ENCODE measurements at places on chromosomes 1 and 21. TPM values are rescaled to one million over a fixed set of nuclear protein-coding genes. Genes with fewer than 3 reads are reported as not detected.

DNA sequence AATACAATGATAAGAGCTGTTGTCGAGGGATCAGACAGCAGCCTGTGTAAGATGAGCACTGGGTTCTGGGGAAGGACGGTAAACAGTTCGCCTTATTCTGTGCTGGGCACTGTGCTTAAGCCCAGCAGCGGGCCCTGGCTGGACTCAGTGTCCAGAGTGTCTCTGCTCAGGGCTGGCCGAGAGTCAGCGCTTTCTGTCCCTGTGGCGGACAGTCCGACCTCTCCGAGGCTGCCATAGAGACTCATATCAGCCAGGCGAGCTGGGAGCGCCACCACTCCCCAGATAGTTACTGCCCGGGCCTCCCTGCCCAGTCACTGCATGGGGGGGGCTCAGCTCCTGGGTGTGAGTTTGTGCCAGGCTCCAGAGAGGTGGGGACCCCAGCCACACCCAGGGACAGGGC, 14.7 kb upstream of the NPHP4 start:
- no peaks in the 10 kb centered on the region for H3K27me3 ChIP-seq
- DNase-seq = no peak
- H3K4me3 ChIP-seq = no peak overlapping the region
- peak overlapping the region; percentile 27 for H3K27ac ChIP-seq

DNA sequence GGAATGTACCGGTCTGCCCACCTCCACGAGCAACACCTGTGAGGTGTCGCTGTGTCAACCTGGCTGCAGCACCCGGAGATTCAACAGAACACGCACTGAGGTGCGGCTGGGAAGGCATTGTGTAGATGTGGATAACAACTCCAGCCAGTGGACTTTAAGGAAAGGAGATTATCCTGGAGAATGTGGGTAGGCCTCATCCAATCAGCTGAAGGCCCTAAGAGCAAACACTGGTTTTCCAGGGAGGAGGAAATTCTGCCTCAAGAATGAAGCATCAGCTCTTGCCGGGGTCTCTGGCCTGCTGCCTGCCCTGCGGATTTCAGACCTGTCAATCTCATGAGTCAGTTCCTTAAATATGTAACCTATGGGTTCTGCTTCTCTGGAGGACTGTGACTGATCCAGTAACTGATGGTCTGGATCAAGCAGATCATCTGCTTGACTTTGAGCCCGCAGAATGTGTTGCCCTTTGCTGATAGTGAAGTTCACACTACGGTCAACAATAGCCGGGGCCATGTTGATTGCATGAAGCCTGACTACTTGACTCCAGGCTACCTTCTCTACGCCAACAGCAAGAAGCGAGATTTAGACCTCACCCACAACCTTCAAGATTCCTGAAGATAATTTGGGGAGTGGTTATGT, 15.9 kb upstream of the PRDM15 start:
- peaks cover 35% of the 10 kb centered on the region for H3K4me1 ChIP-seq
- H3K4me3 ChIP-seq = no peak overlapping the region

GRCh38 chr1:222583079-222583478, 6.7 kb downstream of the TAF1A start:
- peaks cover 8% of the 10 kb centered on the region for H3K4me1 ChIP-seq
- H3K27me3 ChIP-seq = no peaks in the 10 kb centered on the region
- peak overlapping the region; percentile 43 for H3K27ac ChIP-seq
- peak overlapping the region; percentile 15 for H3K4me3 ChIP-seq

DNA sequence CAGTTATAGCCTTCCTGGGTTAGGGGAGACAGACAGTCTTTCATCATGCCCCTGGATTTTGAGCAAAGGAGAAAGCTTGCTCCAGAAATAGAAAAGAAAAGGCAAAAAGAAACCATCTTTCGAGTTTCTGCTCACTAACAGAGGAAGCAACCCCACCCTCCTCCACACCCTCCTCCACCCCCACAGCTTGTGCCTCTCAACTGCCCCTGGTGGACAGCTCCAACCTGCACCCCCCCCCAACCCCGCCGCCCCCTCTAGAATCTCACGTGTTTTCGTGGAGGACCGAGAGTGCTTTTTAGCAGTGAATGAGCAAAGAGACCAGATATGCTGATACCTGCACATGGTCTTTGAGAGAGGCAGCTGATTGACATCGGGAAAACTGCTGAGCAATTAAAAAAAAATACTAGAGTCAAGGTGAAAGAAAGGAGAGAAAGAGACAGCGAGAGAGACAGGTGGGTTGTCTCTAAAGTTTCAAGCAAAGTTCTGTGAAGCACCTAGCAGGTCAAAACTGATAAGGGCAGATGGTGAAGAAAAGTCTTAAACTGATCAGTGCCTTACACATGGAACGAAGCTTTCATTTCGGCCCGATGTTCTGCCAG, 358.3 kb downstream of the KIF26B start:
- H3K4me3 ChIP-seq = no peak overlapping the region
- no peak overlapping the region for H3K27ac ChIP-seq
- peaks cover 24% of the 10 kb centered on the region for H3K4me1 ChIP-seq
- DNase-seq = no peak
- H3K27me3 ChIP-seq = peaks cover 7% of the 10 kb centered on the region

DNA sequence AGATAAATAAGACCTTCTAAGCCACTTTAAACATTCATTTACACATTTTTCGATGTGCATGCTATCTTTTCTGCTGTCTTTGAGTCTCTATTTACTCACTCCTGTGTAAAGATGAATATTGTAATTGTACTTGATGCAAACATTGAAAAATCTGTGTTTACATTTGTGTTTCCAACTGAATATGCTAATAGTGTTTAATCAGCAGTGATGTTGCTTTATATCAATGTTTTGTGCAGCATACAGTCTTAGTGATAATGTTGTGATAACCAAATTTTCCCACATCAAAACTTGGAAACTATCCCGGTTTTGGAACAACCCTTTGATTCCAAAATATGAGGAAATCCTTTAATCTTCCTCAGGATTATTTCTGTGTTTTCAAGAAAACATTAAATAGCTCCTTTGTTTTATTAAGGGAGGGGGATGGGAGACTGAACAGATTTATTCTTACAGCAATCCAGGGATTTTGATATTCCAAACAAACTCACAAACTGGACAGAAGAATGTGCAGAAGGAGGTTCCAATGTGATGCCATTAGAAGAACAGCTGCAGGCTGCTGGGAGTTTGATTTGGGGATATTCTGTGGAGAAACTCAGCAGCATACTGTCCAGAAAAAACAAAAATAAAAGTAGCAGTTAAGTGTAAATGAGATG, 248.0 kb downstream of the S1PR1 start:
- H3K4me1 ChIP-seq = no peaks in the 10 kb centered on the region
- no peak overlapping the region for H3K27ac ChIP-seq
- no peaks in the 10 kb centered on the region for H3K27me3 ChIP-seq
- DNase-seq = no peak

- peaks cover 20% of the 10 kb centered on the region for H3K4me1 ChIP-seq
- H3K27me3 ChIP-seq = peaks cover 33% of the 10 kb centered on the region
- H3K36me3 ChIP-seq = no peaks in the 10 kb centered on the region
- no peak overlapping the region for H3K27ac ChIP-seq
Observed at GRCh38 chr1:32877211-32878110, 6.7 kb upstream of the FNDC5 start.

DNA sequence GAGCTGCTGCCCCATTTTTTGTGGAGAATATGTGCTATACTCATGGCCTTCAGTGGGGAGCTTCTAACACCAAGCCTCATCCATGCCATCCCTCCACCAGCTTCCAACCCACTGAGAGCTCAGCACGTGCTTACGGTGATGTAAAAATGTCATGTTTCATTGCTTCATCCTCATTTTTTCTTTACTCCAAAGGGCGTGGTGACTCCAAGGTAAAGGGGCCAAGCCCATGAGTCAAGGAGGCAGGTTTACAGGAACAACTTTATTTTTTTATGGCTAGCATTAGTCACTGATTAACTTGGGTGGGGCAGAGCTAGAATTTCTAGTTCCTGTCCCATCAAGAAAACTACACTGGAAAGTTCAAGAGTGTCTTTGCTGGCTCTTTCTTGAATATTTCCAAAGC, at the start of gene C1orf226:
TSS of gene C1orf226 (plus strand) at position 346 of the 400 bp plus-strand sequence. CDS start 174 bp downstream, outside the sequence.
- no peak for DNase-seq
- no peaks in the 10 kb centered on the region for H3K27me3 ChIP-seq
- no peaks in the 10 kb centered on the region for H3K36me3 ChIP-seq
- H3K4me3 ChIP-seq = no peak within 1 kb of the TSS
- peaks cover 11% of the 10 kb centered on the region for H3K4me1 ChIP-seq
- no peak within 1 kb of the TSS for H3K27ac ChIP-seq

DNA sequence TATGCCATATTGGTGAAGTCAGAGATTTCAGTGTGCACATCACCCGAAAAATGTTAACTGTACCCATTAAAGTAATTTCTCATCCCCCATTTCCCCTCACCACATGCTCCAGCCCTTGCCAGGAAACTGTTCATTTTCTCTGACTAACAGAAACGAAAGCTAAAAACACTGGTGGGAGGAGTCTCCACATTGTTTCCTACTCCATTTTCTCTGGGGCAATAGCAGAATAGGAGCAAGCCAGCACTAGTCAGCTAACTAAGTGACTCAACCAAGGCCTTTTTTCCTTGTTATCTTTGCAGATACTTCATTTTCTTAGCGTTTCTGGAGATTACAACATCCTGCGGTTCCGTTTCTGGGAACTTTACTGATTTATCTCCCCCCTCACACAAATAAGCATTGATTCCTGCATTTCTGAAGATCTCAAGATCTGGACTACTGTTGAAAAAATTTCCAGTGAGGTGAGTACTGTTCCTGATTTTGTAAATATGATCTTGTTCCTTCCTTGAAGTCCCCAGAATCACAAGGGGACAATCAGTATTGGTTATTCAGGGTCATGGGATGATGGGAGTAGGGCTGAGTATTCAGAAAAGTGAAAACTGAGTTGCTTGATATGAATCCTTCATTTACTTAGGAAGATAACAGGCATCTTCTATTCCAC, at the start of gene IFI16:
TSS of gene IFI16 (plus strand) at position 204 of the 658 bp plus-strand sequence. CDS start 4,774 bp downstream, outside the sequence.
- no peak within 1 kb of the TSS for H3K4me3 ChIP-seq
- no peak within 1 kb of the TSS for H3K27ac ChIP-seq
- H3K4me1 ChIP-seq = peaks cover 28% of the 10 kb centered on the region
- no peak for DNase-seq
- no peaks in the 10 kb centered on the region for H3K27me3 ChIP-seq

- no peaks in the 10 kb centered on the region for H3K36me3 ChIP-seq
- peaks cover 14% of the 10 kb centered on the region for H3K4me1 ChIP-seq
- H3K27ac ChIP-seq = no peak overlapping the region
- DNase-seq = no peak
Observed at GRCh38 chr1:24364975-24365678, 46.0 kb downstream of the GRHL3 start.

GRCh38 chr1:15168479-15168878, 14.9 kb downstream of the TMEM51 start:
- H3K27me3 ChIP-seq = no peaks in the 10 kb centered on the region
- DNase-seq = no peak

DNA sequence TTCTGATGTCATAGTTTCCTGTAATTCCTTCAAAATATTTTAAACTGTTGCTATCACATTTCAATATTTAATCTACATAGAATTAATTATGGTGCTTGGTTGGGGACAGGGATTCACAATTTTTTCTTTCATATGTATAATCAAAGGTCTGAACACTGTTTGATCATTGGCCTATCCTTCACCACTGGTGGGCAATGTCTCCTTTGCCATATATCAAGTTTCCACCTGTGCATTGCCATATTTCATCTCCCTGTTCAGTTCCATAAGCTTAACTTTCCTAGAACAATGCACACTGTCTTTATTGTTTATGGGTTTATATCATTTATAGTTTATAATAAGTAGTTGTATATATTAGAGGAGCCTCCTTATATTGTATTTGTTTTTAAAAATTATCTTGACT, 374.9 kb upstream of the PTBP2 start:
- H3K4me3 ChIP-seq = no peak overlapping the region
- no peak for DNase-seq
- H3K27ac ChIP-seq = no peak overlapping the region
- H3K27me3 ChIP-seq = no peaks in the 10 kb centered on the region
- no peaks in the 10 kb centered on the region for H3K4me1 ChIP-seq

- no peak overlapping the region for H3K4me3 ChIP-seq
- no peaks in the 10 kb centered on the region for H3K27me3 ChIP-seq
- H3K36me3 ChIP-seq = peaks cover 24% of the 10 kb centered on the region
- H3K27ac ChIP-seq = peak overlapping the region; percentile 58
- H3K4me1 ChIP-seq = peaks cover 18% of the 10 kb centered on the region
- no peak for DNase-seq
Observed at GRCh38 chr1:36300526-36300925, 5.6 kb upstream of the SH3D21 start.

- H3K36me3 ChIP-seq = peaks cover 9% of the 10 kb centered on the region
- no peaks in the 10 kb centered on the region for H3K27me3 ChIP-seq
- no peak overlapping the region for H3K4me3 ChIP-seq
- H3K27ac ChIP-seq = no peak overlapping the region
Observed at GRCh38 chr1:228342627-228343190, 63.9 kb downstream of the TRIM11 start.

DNA sequence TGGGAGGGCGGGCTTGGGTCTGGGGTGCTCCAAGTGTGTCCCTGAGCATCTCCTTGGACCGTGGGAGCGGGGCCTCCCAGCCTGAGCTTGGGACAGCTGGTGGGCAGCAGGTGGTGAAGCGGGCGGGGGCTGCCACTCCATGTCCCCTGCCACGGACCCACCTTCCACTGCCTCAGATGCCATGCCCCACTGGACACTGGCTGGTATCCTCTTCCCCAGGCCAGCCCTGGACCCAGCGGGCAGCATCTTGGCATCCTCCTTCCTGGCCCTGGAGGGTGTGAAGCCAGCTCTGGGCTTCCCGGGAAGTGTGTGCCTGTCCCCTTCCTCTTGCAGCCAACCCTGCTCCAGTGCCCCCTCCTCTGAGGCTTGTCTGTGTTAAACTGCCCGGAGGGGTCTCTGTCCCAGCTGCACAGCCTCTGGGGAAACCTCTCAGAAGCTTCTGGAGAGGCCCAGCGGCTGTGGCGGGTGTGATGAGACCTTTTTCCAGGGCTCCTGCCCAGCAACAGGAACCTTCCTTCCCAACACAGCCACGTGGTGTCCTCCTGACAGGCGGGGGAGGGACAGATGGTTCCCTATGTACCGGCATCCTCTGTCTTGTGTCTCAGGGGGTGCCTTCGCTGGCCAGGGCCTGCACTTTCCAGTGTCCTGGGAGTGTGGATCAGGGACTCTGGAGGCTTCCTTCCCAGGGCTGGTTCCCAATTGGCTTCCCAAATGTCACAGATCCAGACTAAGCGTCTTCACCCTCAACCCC, 81.6 kb upstream of the DISP3 start:
- H3K36me3 ChIP-seq = no peaks in the 10 kb centered on the region
- peaks cover 7% of the 10 kb centered on the region for H3K4me1 ChIP-seq
- H3K4me3 ChIP-seq = no peak overlapping the region
- DNase-seq = no peak
- H3K27me3 ChIP-seq = no peaks in the 10 kb centered on the region
- H3K27ac ChIP-seq = peak overlapping the region; percentile 27

The HES2 gene
- not detected for total RNA-seq

The CRP gene
- not detected for total RNA-seq

The SPOCD1 gene
- 0.56 TPM for total RNA-seq

The ADAMTSL4 gene
- 0.44 TPM for total RNA-seq

The ODF2L gene
- total RNA-seq = 45.8 TPM

The TRIM58 gene
- 1.6 TPM for total RNA-seq

The OR2L2 gene
- 0.09 TPM for total RNA-seq

The RSPO1 gene
- total RNA-seq = 0.50 TPM

The TNFRSF25 gene
- 23.4 TPM for total RNA-seq

The CGN gene
- total RNA-seq = 7.2 TPM

All from neural crest cell (in vitro differentiated cells).